ENCODE measurements at places on chromosomes 2 and 18. TPM values are rescaled to one million over a fixed set of nuclear protein-coding genes. Genes with fewer than 3 reads are reported as not detected.

HOXD10 gene
- total RNA-seq = not detected

SERPINB10 gene
- total RNA-seq = not detected

UGT1A7 gene
- total RNA-seq = not detected

GRCh38 chr2:59182249-59182648 lies 941.1 kb upstream of the FANCL start:
- H3K4me3 ChIP-seq = no peak overlapping the region
- H3K27me3 ChIP-seq = no peaks in the 10 kb centered on the region
- H3K27ac ChIP-seq = no peak overlapping the region

DNA sequence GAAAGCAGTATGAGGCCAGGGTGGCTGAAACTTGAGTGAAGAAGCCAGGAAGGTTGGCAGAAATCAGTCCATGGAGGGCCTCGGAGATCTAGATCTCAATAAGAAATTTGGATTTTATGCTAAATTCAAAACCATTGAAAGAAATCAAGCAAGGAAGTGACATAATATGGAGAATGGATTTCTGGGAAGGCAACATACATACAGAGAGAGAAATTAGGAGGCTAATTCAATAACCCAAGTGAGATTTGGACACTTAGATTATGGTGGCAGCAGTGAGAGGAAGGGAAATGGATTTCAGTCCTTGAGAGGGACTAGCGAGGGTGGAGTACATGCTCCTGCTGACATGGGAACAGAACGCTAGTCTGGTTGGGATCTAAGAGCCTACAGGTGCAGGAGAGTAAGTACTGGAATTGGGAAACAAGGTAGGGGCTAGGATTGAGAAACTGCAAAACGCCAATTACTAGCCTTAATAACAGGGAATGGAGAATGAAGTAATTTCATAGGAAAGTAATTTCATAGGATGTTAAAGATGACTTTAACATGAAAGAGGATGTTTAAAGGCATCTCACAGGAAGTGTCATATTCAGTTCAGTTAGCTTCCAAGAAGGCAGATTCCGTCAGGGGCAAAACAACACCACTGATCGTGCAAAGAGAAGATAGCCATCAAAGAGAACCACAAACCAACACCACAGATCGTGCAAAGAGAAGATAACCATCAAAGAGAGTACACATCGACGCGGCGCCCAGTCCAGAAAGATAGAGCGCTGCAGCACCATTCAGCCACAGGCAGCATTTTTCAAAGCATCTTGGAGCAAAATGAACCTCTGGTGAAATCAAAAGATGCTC lies 27.2 kb downstream of the CDKL4 start:
- DNase-seq = no peak
- no peaks in the 10 kb centered on the region for H3K36me3 ChIP-seq
- H3K27ac ChIP-seq = no peak overlapping the region
- H3K4me1 ChIP-seq = no peaks in the 10 kb centered on the region
- no peak overlapping the region for H3K4me3 ChIP-seq

GRCh38 chr2:27797841-27798240 lies 26.3 kb downstream of the MRPL33 start:
- peak overlapping the region; percentile 98 for H3K27ac ChIP-seq
- no peak for DNase-seq
- peaks cover 57% of the 10 kb centered on the region for H3K4me1 ChIP-seq
- no peak overlapping the region for H3K4me3 ChIP-seq
- no peaks in the 10 kb centered on the region for H3K27me3 ChIP-seq
- H3K36me3 ChIP-seq = no peaks in the 10 kb centered on the region

- peaks cover 6% of the 10 kb centered on the region for H3K4me1 ChIP-seq
- H3K27me3 ChIP-seq = no peaks in the 10 kb centered on the region
- no peak for DNase-seq
- H3K36me3 ChIP-seq = no peaks in the 10 kb centered on the region
- H3K4me3 ChIP-seq = peak overlapping the region; percentile 96
Measured at GRCh38 chr2:42169874-42170521, 845 bp downstream of the EML4 start.

DNA sequence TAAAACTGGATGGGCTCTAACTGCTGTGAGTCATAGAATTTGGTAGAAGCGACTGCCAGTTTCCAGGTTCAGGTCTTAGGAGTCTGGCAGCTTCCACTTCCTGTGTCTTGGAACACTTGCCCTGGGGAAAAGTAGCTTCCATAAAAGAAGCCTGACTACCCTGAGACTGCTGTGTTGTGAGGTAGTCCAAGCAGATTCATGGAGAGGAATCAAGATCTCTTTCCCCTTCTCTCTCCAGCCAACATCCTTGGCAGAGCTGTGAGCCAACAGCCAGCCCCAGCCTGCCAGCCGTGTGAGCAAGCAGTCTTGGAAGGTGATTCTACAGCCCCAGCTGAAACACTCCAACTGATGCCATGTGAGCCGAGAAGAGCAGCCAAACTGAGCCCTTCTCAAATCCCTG lies 33.7 kb downstream of the SLC20A1 start:
- DNase-seq = no peak
- no peaks in the 10 kb centered on the region for H3K27me3 ChIP-seq
- peak overlapping the region; percentile 6 for H3K27ac ChIP-seq
- H3K4me1 ChIP-seq = peaks cover 6% of the 10 kb centered on the region
- H3K36me3 ChIP-seq = no peaks in the 10 kb centered on the region

- H3K27ac ChIP-seq = no peak overlapping the region
- no peaks in the 10 kb centered on the region for H3K27me3 ChIP-seq
- H3K4me1 ChIP-seq = no peaks in the 10 kb centered on the region
- no peak for DNase-seq
- H3K36me3 ChIP-seq = no peaks in the 10 kb centered on the region
Measured at GRCh38 chr18:28657961-28658360, 481.0 kb upstream of the CDH2 start.

Measured in ascending aorta (tissue), 2 donors.